Hypothalamus (tissue), 51 donors: ENCODE measurements at places on chromosomes 5 and 9.

GRCh38 chr5:81066102-81066501, 105.9 kb downstream of the RASGRF2 start:
- no peak for DNase-seq

DNA sequence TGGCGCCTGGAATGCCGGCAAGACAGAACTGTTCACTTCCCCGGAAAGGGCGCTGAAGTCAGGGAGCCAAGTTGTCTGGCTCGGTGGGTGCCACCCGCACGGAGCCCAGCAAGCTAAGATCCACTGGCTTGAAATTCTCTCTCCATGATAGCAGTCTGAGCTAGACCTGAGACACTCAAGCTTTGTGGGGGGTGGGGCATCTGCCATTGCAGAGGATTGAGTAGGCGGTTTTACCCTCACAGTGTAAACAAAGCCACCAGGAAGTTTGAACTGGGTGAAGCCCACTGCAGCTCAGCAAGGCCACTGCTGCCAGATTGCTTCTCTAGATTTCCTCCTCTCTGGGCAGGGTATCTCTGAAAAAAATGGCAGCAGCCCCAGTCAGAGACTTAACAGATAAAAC, 277.4 kb downstream of the SLCO4C1 start:
- no peak for DNase-seq

- DNase-seq = no peak
Observed at GRCh38 chr5:80793354-80793753, 138.6 kb upstream of the DHFR start.

DNA sequence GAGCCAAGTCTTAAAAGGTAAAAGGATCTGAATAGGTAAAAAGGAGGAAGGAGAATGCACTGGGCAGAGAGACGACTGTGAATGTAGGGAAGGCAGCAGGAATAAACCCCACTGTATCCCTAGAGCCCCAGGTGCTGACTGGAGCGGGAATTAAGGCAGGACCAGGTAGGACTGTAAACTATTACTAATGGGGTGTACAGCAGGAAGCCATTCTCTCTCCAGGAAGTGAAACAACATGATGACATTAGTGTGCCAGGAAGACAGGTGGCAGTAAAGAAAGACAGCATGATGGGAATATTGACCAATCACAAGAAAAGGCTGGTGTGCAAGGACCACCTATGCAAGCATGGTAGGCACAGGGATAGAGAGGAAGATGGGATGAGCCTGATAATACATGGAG, 433.0 kb downstream of the DNAH5 start:
- no peak for DNase-seq

GRCh38 chr5:60509519-60509918, 190.4 kb downstream of the DEPDC1B start:
- DNase-seq = no peak

DNA sequence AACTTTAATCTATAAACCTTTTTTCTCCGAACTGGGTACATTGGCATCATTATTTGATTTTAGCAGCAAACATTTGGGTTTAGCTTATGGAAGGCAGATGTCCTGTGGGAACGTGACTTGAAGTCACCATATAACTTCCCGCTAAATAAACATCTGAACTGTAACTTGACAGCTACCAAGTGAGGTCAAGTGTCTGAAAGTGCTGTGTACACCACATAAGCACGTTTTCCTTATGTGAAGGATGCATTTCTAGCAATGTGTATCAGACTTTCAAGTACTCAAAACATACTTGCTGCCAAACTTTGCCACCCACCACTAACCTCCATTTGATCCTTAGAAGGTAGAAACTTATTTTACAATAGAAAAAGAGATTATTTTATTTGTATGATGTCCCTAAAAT, 35.7 kb downstream of the SLC1A3 start:
- DNase-seq = no peak

DNA sequence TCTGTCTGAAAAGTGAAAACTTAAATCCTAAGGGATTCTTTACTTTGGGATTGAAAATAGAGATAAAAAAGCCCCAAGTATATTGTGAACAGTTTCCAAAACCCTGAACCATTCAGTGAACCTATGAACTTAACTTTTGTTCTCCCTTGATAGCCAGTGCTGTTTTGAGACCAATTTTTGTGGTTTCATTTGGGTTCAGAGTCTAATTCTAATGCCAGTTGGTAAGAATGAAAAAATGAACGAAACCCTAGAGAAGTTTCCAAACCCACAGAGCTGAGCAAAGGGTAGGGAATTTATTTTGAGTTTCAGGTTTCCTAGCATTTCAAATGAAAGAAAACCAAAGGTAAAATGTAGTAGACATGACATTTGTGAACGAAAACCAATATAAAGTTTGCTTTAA, 1366.8 kb downstream of the EFNA5 start:
- no peak for DNase-seq

- no peak for DNase-seq
Observed at GRCh38 chr5:19555436-19555835, 432.6 kb downstream of the CDH18 start.

GRCh38 chr5:322281-322941, 897 bp downstream of the AHRR start:
- DNase-seq = no peak

DNA sequence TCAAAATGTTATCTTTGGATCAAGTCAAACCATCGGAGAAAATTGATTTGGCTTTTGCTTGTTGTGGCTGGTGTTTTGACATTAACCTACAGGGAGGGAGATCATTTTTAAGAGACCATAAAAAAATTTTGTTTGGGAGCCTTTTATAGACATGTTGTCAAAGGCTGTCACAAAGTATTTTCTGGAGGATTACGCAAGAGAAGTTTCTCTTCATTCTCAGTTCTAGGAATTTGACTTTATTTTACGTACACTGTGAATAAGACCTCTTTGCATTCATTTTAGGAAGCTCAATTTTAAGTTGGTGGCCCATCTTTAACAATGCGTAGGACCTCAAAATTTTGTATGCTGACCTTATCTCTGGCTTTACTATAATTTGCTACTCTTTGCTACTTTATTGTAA, 50.2 kb upstream of the SLC44A1 start:
- DNase-seq = no peak

DNA sequence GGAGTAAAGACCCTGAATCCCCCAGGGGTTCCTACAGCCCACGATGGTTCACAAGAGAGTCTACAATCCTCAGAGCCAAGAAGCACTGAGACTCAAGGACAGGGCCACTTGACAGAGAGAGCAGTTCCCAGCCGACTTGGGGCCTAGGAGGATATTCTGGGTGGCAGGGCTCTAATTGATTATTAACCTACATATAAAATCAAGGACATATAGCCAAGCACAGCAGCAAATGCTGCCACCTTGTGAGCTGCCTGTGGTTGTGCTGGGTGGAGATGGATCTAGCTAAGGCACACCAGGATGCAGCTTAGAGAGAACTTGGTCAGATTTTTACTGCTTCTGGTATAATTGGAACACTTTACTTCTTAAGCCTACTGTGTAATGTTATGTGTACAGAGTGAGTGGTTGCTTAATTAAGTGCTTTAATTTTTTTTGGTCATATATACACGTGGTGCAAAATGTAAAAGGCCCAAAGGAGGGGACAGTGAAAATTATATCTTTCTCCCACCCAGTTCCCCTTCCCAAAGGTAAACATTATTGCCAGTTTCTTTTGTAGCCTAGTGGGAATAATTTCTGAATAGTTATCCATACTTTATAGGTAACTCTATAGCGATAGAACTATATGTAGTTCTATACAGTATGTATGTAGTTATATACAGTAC, 78.8 kb downstream of the F2RL2 start:
- DNase-seq = no peak

- DNase-seq = peak; percentile 32
Observed at GRCh38 chr5:141821430-141821925, 56.7 kb downstream of the PCDH1 start.

DNA sequence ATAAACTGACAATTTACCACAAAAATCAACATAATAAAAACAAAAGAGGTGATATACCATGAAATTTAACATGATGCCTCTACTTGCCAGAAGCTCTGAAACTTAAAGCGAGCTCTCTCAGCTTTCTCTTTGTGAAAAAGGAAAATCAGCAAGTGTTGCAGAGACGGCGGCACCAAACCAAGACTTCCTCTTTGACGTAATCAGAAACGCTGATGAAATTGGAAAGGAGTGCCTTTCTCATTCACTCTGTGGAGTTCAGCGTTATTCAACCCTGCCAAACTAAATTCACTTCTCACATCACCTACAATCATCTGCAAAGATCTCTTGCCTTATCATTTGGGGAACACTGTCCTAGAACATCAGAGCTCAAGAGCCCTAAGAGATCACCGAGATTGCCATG, 32.2 kb downstream of the ANXA6 start:
- no peak for DNase-seq

DNA sequence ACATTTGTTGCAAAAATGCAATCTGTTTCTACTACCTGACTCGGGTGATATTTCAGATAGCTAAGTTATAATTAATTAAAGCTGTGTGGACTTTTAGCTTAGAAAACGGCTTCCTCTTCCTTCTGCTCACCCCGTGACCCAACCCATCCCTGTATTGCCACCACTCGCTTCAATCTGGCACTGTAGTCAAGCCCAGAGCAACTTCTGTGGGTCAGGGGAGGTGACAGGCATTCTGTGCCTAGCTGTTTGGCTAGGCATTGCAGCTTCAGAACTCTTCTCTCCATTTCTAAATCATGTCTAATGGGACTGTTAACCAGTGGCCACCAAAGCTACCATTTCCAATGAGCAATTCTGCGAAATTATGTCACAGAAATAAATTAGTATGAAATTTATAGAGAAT, 179.7 kb upstream of the TLX3 start:
- DNase-seq = no peak

DNA sequence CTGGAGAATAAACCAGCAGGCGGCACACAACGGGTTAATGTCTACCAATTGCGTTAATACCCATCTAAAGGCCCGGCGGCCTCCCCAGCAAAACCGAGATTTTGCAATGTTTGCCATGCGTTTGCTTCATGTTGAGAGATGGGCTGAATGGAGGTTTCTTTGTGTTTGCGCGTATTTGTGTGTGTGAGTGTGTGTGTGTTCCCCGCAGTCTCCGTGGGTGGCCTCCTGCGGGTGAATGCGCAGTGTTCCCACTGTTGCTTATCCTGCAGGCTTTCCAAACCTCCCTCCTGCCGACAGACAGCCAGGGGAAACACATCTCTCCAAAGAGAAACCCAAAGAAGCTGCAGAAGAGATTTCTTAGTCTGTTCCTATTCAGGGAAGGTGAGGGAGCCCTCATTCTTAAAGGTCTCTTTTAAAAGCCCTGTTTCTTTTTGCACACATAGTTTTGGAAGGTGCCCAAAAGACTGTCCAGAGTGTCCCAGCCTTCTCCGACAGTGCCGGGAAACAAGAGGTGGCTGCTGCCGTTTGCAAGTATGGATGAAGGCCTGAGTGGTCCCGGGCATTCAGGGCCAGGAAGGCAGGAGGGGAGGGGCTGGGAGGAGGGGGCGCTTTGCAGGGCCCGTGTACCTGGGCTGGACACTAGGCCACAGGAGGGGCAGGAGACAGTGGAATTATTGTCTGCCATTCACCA, 103.8 kb upstream of the ERCC6L2 start:
- DNase-seq = no peak

GRCh38 chr5:160492565-160492964, 70.9 kb downstream of the PTTG1 start:
- DNase-seq = no peak

DNA sequence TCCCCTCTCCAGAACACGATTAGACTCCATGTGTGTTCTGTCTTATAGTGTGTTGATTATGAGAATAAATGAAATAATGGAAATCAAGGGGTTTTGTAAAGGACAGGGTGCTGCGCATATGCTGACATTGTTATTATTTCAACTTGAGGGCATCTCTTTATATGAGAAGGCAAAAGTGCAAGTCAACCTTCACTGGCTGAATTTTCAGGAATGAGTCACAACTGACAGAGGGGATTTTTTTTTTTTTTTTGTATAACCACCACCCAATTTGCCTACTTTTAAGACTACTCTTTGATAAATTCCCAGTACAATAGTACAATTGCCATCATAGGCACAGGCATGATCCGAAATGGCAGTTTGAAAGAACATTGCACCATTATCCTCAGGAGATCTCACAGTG, 419.2 kb upstream of the NMUR2 start:
- no peak for DNase-seq

GRCh38 chr9:130995086-130996011, 13.6 kb upstream of the LAMC3 start:
- DNase-seq = no peak

- DNase-seq = no peak
Observed at GRCh38 chr5:60719329-60719728, 19.4 kb upstream of the DEPDC1B start.

- DNase-seq = no peak
Observed at GRCh38 chr5:88741964-88742363, 141.0 kb downstream of the MEF2C start.

DNA sequence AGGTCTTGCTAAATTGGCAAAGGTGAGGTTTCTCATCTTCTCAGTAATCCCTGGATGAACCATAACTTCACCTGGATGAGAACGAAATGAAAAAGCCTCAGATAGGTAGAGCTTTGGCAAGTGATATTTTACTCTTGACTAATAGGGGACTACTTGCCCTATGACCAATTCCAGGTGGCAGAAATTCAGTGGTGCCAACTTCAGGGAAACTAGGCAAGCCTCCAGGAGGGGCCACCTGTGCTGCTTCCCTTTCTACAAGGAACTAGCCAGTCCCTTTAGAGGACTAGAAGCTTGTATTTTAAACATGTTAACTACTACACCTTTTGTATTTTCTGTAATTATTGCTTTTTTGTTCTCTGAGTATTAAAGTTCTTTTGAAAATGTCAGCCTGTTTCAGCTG, 169.0 kb upstream of the GRIA1 start:
- no peak for DNase-seq

GRCh38 chr9:13137426-13137825, 142.1 kb downstream of the MPDZ start:
- no peak for DNase-seq

GRCh38 chr5:115033861-115034260, 135.8 kb downstream of the TRIM36 start:
- no peak for DNase-seq

GRCh38 chr9:114478871-114479270, 26.4 kb downstream of the WHRN start:
- DNase-seq = no peak
